ENCODE measurements at places on chromosomes 7 and 10.

DNA sequence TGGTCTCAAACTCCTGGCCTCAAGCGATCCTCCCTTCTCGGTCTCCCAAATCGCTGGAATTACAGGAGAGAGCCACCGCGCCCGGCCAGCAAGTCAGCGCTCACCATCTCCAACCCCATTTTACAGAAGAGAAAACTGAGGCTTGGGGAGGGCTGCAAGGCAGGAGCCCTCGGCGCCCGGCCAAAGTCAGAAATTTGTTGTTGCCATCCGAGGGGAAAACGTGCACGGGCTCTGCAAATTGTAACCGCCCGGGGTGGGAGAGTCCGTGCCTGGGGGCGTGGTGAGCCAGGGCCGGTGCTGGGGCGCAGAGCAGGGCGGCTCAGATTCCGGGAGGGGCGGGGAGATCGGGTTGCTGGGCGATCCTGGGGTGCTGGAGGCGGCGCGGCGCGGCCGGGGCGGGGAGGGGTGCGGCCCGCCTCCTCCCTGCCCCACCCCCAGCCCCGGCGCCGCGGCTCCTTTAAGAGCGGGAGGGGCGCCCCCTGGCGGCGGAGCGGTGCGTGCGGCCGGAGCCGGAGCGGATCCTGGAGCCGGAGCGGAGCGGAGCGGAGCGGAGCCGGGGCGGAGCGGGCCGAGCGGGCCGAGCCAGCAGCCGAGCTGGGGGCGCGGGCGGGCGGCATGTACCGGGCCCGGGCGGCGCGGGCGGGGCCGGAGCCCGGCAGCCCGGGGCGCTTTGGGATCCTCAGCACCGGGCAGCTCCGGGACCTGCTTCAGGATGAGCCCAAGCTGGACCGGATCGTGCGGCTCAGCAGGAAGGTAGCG is at the start of gene VPS37D:
VPS37D (plus strand) TSS at position 488 of the 759 bp plus-strand sequence; CDS start at position 616, 128 bp downstream.
- H3K27me3 ChIP-seq: peaks cover 51% of the 10 kb centered on the region
- H3K4me3 ChIP-seq: peak within 1 kb of the TSS; percentile 54
- no peak within 1 kb of the TSS for H3K27ac ChIP-seq

DNA sequence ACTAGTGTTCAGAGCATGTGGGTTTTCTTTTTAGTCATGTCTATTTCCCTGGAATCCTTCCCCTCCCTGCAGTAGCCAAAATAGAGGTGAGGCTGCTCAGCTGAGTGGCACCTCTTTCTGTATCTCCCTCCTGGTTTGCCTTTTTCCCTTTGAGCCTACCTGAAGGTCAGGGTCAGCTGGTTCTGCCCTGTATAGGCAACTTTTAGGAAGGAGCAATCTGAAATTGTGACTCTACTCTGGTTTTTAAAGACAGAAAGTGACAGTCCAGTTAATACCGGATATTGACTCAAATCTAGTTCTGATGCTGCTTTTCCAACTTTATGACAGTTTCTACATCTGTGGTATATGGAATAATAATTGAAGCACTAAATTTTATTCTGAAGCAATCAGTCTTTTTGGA is 26.0 kb downstream of the CCM2 start:
- DNase-seq: no peak
- peaks cover 51% of the 10 kb centered on the region for H3K4me1 ChIP-seq

DNA sequence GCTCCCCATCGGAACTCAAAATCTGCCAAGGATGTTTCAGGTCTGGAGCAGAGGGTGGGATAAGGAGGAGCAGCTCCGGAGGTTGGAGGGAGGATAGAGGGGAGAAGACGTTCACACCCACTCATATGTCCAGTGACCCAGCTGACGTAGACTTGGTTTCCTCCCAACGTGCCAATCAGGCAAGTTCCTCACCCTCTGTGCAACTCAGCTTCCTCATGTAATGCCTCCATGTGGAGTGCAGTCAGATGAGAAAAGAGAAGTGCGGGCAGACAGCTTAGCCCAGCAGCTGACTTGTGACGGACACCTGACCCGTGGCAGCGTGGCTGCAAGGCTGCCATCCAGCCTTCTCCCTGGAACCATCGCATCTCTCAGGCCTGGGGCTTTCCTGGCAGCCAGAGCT is 86.8 kb downstream of the NPTX2 start:
- no peak overlapping the region for H3K4me3 ChIP-seq
- H3K27me3 ChIP-seq: no peaks in the 10 kb centered on the region
- no peaks in the 10 kb centered on the region for H3K36me3 ChIP-seq
- no peak overlapping the region for H3K27ac ChIP-seq

DNA sequence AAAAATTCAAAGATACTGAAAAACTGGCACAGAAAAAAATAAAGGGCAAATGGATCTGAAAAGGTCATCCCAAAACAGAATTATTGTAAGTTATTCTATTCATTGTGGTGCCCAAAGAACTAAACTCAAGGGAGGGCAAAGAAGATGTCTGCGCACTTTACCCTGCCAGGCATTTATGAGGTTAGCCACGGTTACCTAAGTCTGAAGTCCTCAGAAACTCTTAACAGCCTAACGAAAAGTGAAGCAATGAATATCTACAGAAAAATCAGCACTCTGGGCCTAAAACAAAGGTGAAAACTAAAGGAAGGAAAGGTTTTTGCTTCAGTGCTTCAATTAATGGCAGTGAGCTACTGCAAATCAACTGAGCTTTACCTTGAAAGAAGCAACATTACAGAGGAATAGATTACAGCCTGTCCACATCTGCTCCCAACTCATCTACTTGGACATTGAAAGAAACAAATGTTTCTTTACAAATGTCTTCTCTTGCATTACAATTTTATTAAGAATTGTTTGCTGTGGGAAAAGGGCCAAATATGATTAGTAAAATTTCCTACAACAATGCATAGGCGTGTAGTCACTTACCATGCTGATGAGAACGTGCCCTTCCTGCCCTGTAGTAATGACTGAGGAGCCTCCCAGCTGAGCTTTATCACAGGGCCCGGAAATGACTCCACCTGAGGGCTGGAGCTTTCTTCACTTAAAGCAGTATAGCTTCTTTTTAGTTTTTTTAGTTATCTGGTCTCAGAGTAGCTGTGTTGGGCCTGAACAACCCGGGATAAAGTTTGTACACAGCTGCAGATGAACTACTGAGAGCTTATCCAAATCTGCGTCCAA is at the start of gene TUBAL3:
TUBAL3 (minus strand) TSS at position 621 of the 834 bp plus-strand sequence; CDS start at position 585, 36 bp downstream.
- no peak within 1 kb of the TSS for H3K4me3 ChIP-seq
- no peaks in the 10 kb centered on the region for H3K27me3 ChIP-seq
- no peak within 1 kb of the TSS for H3K27ac ChIP-seq
- DNase-seq: no peak

GRCh38 chr7:108211382-108212201 is 81.4 kb upstream of the LAMB4 start:
- peaks cover 23% of the 10 kb centered on the region for H3K4me1 ChIP-seq
- H3K4me3 ChIP-seq: no peak overlapping the region
- H3K27ac ChIP-seq: peak overlapping the region; percentile 69

GRCh38 chr7:137930581-137930980 is 71.3 kb downstream of the CREB3L2 start:
- no peak overlapping the region for H3K27ac ChIP-seq
- peaks cover 5% of the 10 kb centered on the region for H3K36me3 ChIP-seq
- no peak overlapping the region for H3K4me3 ChIP-seq
- no peak for DNase-seq
- H3K27me3 ChIP-seq: no peaks in the 10 kb centered on the region

- H3K27me3 ChIP-seq: no peaks in the 10 kb centered on the region
- no peaks in the 10 kb centered on the region for H3K4me1 ChIP-seq
- H3K36me3 ChIP-seq: no peaks in the 10 kb centered on the region
- H3K4me3 ChIP-seq: no peak overlapping the region
These were observed 20.9 kb downstream of the MYOF start for GRCh38 chr10:93461109-93461806.

DNA sequence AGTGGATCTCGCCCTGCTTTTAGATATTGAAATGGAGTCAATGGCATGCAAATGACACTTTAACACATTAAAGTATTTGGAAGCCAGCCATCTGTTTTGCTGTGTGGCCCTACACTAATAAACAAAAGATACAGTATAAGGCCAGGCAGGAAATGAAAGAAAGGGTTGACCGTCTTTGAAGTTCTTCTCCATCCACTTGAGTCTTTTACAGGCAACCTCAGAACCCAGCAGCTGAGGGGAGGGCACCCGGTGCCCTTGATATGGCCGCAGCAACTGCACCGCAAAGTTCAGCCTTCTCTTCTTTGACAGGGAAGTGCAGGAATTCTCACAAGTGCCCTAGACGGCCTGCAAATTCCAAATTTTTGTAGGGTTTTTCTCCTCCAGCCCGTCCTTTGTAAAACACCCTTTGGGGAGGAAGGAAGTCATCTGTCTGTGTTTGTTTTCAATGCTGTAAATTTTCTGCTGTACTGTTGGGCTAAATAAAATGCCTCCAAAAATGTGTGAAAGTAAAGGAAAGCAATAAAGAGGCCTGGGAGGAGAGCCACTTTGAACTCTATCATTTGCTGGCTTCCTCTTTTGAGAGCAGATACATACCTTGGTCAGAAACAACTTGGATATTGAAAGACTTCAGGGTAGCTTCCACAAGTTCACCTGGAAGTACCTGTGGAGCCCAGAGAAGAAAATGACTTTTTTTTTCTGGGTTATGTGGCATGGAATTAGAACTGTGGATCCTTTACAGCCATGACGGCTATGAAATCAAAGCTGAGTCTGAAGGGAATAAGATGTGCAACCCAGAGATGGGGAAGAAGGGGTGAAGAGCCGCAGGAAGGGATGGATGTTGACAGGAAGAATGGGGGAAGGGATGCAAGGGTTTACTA is 3.6 kb downstream of the HOXA1 start:
- H3K27me3 ChIP-seq: peaks cover 11% of the 10 kb centered on the region
- no peaks in the 10 kb centered on the region for H3K4me1 ChIP-seq
- no peak for DNase-seq
- H3K27ac ChIP-seq: no peak overlapping the region

DNA sequence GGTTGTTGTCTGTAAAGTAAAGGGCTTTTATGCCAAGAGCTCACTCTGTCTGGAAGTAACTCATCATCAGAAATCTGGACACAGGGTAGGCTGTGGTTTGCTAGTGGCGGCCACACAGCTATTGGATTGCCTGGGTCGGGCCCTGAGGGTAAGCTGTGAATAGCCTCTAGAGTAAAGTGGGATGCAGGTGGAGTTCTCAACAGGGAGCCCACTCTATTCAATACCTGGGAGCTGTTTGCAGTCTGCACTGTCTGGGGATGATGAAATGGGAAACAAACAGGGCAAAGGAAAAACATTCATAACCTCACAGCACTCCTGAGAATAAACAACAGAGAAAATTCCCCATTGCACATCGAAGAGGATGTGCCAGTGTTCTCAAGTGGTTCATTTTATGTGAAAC is 582.6 kb downstream of the CALN1 start:
- no peak overlapping the region for H3K4me3 ChIP-seq
- H3K36me3 ChIP-seq: no peaks in the 10 kb centered on the region
- no peaks in the 10 kb centered on the region for H3K4me1 ChIP-seq
- no peak for DNase-seq
- H3K27ac ChIP-seq: no peak overlapping the region
- H3K27me3 ChIP-seq: no peaks in the 10 kb centered on the region

DNA sequence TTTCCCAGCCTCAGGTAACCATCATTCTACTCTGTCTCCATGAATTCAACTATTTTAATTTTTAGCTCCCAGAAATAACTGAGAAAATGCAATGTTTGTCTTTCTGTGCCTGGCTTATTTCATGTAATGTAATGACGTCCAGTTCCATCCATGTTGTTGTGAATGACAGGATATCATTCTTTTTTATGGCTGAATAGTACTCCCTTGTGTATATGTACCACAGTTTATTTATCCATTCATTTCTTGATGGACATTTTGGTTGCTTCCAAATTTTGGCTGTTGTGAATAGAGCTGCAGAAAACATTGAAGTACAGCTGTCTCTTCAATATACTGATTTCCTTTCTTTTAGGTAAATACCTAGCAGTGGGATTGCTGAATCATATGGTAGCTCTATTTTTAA is 10.5 kb downstream of the ATRNL1 start:
- H3K27ac ChIP-seq: no peak overlapping the region
- no peaks in the 10 kb centered on the region for H3K27me3 ChIP-seq
- H3K4me1 ChIP-seq: no peaks in the 10 kb centered on the region
- H3K36me3 ChIP-seq: no peaks in the 10 kb centered on the region
- H3K4me3 ChIP-seq: no peak overlapping the region
- no peak for DNase-seq

- H3K4me3 ChIP-seq: no peak overlapping the region
- no peak for DNase-seq
- H3K27me3 ChIP-seq: no peaks in the 10 kb centered on the region
These were observed 86.7 kb downstream of the AVL9 start for GRCh38 chr7:32582036-32582435.

- H3K36me3 ChIP-seq: no peaks in the 10 kb centered on the region
- peak; percentile 53 for DNase-seq
- no peaks in the 10 kb centered on the region for H3K27me3 ChIP-seq
- no peak overlapping the region for H3K4me3 ChIP-seq
These were observed 1288.5 kb downstream of the GATA3 start for GRCh38 chr10:9342885-9343570.

DNA sequence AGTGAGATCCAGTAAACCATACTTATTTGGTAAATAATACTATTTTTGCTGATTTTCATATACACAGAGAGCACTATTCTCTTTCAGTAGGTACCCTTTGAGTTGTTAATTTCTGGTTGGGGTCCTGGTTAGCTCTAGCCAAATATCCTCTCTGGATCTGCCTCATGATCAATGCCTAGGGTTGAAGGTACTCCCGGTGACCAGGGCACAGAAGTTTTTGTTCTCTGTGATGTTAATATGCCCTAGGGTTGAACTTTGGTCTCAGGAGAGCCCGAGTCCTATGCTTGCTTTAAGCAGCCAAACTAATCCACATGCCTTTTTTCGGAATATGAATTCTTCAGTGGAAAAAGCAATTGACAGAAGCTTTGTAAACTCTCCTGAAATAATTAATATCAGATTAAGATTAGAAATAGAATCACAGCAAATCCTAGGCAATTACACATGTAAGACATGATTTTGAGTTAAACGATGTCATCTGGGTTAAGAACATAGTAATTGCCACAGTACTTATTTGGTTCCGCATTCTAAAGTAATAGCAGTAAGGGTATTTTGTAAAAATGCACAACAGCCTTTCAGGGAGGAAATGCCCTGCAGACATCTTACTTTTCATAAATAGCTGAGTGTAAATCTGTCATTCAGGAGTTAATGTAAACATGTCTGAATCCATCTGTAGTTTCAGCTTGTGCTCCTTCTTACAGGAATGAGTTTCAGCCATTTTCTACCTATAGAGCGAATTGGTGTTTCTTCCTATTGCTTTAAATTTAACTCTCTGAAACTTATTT is 10.1 kb downstream of the CHN2 start:
- H3K4me1 ChIP-seq: no peaks in the 10 kb centered on the region
- no peaks in the 10 kb centered on the region for H3K36me3 ChIP-seq
- DNase-seq: no peak
- no peak overlapping the region for H3K4me3 ChIP-seq
- H3K27ac ChIP-seq: no peak overlapping the region

Measured in MM.1S (cell line).